ENCODE measurements at places on chromosomes 6 and 20.

- DNase-seq = no peak
Measured at GRCh38 chr6:47407300-47408281, 70.0 kb upstream of the CD2AP start.

GRCh38 chr6:36361071-36361470, 24.4 kb upstream of the BNIP5 start:
- no peak for DNase-seq

DNA sequence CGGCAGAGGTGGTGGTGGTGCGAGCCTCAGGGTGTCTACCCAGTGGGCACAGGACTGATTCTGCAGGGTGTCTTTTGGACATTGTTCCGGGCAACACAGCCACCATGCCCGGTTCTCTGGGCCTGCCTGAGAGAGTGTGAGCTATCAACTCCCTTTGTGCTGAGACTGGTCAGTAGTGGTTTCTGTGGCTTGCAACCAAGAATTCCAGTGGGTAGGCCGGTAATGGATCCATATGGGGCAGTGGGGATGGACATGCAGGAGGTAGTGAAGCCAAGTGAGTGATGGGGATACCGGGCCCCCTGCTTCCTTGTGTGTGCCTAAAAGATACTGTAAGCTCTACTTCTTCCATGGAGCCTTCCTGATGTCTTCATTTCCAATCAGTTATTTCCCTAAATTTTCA, 71.0 kb downstream of the CDC5L start:
- DNase-seq = no peak

DNA sequence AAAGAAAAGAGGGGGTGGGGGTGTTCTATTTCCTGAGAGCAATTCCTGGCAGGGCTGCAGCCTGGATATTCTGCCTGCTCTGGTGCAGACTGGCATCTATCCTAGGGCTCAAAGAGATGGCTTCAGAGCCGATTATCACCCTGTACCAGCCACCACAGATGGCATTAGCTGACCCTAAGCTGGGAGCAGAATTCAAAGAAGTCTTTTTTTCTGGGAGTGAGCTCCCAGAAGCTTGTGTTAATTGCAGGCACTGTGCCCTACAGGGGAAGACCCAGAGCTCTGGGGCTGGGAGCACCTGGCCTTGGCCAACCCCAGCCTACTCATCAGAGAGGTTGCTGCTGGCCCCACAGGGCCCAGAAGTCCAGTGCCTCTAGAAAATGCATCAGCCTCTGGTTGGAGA, 85.9 kb downstream of the PXDC1 start:
- DNase-seq = no peak

DNA sequence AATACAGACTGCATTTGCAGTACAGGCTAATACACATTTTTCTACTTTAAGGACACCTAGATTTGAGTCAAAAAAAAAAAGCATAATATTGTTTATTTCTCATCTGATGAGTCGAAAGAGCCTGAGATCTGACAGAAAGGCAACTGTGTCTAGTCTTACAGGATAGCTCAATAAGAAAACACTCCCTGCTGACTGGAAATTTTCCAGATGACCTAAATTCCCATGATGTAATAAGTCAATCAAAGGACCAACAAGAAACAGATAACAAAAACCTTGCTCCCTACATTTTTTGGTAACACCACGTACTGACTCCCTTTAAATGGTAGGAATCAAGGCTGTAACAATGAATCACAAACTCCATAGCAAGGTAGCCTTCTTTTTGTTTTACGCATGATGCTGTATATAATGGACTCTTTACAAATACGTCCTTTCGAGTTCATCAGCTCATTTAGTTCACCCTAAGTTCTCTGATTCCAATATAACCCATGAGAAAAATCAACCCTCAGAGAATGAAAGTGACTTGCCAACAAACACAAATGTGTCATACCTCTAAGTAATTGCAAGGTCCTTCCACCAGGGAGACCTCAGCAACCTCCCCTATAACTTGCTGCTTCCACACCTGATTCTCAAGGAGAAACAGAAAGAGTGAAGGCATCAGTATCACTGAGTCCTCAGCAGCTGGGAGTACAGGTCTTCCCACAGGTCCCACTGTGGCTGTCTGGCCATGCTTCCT, 12.1 kb downstream of the TBX18 start:
- DNase-seq = no peak

DNA sequence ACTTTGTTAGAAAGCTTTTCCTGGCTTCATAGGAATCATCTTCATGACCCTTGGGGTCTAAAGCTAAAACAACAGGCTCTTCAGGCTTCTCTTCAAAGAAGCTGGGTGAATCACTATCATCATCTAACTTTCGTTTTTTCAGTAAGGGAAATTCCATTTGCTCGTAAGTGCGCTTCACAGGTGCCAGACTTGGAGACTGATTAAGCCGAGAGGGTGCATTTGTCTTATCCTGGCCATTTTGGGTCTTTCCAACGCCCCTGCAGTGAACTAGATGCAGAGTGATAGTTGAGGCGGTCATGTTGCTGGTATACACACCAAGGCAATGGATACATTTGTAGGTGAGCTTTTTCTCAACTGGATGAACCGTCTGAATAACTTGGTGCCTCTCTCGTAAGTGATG, 38.8 kb downstream of the ADNP start:
- DNase-seq = no peak

GRCh38 chr6:137647762-137648447, 153.7 kb upstream of the OLIG3 start:
- DNase-seq = no peak

DNA sequence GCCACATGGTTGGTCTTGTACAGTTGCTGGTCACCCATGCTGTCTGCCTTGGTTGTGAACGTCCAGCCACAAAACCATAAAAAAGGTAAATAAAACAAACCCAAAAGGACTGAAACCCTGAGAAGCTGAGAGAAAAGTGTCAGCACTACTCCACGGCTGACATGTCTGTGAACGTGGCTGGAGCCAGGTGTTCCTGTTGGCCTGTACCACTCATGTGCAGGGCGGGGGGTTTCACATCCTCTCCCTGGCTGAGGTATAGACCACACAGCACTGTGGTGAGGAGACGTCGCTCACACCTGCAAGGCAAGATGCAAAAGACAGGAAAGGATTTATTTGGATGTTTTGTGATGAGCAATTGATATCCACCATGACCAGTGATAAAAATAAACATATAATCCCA, 51.9 kb upstream of the MRPS10 start:
- no peak for DNase-seq

- no peak for DNase-seq
Measured at GRCh38 chr6:42845327-42845694, 34.1 kb upstream of the RPL7L1 start.

GRCh38 chr6:13807696-13808095, 6.7 kb downstream of the MCUR1 start:
- DNase-seq = no peak

DNA sequence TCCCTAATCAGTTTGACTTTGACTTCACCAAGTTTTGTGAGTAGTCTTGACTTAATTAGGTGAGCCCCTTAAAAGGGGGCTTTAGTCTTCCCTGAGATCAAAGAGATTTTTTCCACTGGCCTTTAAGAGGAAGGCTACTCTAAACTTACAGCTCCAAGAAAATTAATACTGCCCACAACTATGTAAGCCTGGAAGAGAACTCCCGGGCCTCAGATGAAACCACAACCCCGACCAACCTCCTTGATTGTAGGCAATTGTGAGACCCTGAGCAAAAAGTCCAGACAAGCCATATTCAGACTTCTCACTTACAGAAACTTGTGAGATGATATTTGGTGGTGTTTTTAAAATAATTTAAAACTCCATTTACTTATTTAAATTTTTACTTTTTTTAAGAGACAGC, 18.1 kb downstream of the SNX3 start:
- no peak for DNase-seq

DNA sequence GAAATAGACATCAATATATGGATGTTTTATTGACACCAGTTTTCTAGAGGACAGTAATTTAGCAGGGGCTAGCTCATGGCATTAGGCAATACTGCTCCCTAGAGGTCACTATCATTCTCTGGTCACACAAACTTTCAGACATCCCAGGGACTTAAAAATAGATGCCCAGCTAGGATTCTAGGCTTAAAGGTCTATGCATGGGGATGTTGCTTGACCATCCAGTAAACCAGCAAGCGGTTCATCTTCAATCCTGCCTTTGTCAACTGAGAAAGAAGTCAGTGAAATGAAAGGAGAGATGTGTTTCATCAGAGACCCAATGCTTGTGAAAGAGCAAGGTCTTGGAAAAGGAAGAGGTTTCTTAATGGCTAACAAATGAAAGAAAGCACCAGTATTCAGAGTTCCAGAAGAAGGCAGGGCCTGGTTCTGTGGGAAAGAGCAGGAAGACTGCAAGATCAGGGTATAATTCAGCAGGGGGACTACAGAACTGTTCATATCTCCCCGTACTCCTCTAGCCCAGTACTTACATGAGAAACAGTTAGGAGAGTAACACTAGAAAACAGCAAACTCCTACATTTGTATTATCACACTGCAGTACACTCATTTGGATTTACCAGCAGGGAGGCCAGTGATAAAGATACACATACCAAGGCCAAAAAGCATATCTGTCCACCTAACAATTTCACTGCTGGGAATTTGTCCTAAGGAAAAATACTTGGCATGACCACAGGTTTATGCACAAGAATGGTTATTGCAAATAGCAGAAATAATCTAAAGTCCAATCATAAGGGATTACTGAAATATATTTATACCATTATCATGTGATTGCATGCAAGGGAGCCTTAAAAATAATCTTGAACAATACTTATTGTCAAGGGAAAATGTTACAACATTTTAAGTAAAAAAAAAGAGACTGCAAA, 151.4 kb upstream of the LAMA2 start:
- DNase-seq = no peak

GRCh38 chr20:9286501-9287461, 217.9 kb downstream of the PLCB4 start:
- no peak for DNase-seq

DNA sequence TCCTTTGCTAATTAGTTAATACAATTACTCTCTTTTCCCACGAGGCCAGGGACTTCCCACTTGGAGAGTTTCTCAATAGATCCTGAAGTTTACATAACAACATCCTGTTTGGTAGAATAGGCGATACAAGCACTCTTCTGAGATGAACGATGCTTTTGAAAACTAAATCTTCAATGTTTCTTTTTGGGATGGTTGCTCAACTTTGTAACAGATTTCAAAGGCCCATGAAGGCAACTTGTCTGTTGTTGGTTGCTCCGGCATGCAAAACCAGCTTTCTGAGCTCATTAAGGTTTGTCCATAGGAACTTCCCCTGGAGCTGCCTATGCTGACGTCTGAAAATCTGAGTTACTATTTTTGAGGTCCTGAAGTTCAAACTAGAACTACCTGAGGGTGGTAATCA, 25.9 kb upstream of the ROS1 start:
- peak; percentile 10 for DNase-seq

DNA sequence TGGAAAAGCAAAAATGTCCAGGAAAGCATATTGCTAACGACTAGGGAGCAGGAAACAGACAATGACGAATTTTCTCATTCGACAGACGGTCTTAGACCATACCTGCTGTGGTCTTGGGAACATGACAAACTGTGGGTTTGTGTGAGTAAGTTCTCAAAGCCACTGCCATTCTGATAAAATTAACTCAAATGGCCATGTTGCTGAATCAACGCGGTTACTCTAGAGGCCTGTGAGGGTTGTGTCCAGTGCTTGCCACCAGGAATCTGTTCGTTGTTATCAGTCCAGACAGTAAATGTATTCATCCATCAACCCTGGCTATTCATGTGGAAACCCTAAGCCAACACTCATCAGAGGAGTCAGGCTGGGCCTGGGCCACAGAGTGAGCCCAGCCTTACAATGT, 124.3 kb downstream of the MYLK4 start:
- DNase-seq = no peak

DNA sequence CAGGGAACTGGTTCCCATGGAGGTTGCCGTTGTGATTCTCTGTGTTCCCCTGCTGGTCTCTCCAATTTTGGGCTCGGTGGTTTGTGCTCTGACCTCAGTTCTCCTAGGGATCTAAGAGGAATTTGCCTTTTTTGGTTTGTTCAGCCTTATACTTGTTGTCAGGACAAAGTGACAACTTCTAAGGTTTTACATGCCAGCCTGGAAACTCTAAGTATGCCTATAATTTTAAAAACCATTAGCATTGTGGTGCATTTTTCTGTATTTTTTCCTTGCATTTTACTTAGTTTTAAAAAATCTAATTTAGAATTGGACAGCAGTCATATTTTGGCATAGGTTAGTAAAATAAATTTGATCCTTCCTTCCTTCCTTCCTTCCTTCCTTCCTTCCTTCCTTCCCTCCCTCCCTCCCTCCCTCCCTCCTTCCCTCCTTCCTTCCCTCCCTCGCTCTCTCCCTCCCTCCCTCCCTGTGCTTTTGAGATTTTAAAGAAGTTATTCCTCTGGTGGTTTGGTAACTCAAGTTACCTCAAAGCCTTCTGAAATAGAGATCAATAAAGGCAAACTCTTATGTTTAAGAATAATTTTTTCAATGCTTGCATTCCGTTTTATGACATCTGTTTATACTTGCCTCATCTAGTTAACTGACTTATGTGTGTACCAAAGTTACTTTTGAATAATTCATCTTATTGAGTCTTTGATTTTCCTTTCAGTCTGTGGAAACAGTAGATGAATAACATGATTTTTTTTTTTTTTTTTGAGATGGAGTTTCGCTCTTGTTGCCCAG, 141.3 kb upstream of the RGS17 start:
- no peak for DNase-seq

DNA sequence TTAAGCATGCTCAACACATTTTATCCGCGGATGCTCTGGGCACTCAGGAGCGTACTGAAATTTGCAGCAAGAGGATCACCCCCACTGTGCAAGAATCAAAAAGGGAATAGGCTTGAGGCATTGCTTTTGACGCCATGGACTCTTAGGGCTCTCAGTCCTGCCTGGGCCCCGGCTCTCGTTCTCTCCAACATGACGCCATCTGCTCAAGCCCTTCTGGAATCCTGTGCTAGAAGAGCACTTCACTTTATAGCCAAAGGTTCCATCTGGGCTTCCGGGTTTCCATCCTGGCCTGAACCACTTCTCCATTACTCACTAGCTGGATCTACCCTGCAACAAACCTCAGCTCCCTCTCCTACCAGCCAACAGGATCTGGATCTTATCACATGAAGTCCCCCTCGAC, 105.3 kb downstream of the FOXF2 start:
- no peak for DNase-seq

GRCh38 chr20:35541118-35541782, 628 bp upstream of the ERGIC3 start:
- DNase-seq = no peak

DNA sequence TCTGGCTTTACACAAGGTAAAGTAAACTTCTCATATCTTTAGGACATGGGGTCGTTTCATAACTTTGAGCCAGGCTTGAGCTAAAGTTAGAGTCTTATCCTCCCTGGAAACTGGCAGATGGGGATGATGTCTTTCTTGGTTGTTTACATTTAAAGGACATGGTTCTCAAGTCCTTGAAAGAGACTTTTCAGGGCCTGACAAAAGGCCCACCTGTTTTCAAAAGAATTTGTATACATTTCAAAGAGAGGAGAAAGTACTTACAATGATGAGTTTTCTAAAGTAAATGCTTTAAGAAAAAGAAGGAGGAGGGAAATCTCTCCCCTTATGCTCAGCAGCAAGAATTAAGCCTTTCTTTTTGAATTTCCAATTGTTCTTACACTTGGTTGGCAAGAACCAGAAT, 45.7 kb upstream of the TINAG start:
- DNase-seq = no peak

All from CD14-positive monocyte (primary cell).